CD4-positive, alpha-beta T cell treated with Interleukin-15 for 4 hours (primary cell): ENCODE measurements at places on chromosomes 1 and 21.
A peak's percentile ranks its signal among the peaks of the same experiment; 100 is the strongest.

GRCh38 chr1:48644905-48645605, 131.6 kb downstream of the BEND5 start:
- DNase-seq = no peak

DNA sequence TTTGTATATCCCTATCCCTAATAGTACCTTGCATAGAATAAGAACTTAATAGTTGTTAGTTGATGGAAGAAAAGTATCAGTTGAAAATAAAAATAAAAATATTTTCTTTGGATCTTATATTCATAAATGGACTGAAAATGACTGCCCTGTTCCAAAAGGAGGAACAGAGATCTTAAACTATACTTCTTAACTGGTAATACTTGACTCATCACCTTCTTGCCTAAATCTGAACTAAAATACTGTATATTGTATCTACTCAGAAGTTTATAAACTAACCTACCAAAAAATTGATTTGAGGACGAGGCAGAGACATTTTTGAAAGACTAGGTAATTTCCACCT, 178.8 kb downstream of the SYT2 start:
- no peak for DNase-seq

- DNase-seq = no peak
These were observed 387.9 kb downstream of the NUF2 start for GRCh38 chr1:163709636-163710035.

DNA sequence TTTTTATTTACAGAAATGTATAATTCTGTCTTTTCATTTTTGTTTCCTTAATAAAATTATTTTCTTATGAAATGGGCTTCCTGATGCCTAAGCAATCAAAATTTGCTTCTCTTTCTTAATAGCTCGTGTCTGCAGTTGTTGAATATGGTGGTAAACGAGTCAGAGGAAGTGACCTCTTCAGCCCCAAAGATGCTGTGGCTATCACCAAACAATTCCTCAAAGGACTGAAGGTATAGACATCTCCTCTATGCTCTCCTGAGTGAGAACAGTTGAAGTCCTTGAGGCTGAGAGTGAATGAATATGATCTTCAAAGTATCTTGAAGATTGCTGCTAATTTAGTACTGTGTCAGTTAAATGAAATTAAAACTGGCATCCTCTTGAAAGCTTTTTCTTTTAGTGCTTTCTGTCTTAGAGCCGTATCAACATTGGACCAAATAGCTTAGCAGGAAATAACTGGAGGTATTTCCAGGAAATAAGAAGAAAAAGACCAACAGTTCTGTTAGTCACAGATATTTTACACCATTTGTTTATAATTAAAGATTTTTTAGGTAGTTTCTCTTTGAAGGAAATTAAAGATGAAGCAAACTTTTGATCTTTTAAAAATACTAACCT, 24.7 kb downstream of the VPS45 start:
- peak; percentile 41 for DNase-seq

DNA sequence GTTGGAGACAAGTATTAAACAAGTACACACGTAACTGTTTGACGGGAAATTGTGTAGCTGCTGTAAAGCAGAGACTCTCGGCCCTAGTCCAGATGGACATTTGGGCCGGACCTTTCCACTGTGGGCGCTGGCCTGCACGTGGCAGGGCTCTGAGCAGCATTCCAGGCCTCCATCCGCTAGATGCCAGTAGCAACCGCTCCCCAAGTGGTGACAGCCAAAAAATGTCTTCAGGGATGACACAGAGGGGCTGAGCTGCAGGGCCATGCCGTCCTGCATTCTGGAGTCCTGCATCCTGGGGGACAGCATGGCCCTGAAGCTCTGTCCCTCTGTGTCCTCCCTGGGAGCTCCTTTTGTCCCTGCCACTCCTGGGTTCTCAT, 24.8 kb downstream of the A3GALT2 start:
- DNase-seq = no peak
